ENCODE measurements at places on chromosomes 1 and 21.

GRCh38 chr1:94799206-94799605 is 21.0 kb upstream of the SLC44A3 start:
- no peak for DNase-seq

DNA sequence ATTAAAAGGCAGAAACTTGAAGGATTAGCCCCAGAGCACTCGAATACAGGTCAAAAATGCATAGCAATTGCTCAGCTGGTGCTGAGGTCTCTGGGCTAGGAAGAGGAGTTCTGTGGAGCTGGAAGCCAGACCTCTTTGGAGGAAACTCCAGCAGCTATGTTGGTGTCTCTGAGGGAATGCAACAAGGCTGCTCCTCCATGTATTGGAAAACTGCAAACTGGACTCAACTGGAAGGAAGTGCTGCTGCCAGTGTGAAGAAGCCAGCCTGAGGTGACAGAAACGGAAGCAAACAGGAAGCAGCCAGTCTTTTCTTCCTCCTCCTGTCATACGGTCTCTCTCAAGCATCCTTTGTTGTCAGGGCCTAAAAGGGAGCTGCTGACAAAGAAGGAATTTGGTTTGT is 233.4 kb upstream of the FGGY start:
- DNase-seq: peak; percentile 52

GRCh38 chr1:24226749-24227148 is 39.7 kb upstream of the IFNLR1 start:
- no peak for DNase-seq

GRCh38 chr1:89041119-89041641 is 18.5 kb upstream of the GBP3 start:
- DNase-seq: peak; percentile 23

DNA sequence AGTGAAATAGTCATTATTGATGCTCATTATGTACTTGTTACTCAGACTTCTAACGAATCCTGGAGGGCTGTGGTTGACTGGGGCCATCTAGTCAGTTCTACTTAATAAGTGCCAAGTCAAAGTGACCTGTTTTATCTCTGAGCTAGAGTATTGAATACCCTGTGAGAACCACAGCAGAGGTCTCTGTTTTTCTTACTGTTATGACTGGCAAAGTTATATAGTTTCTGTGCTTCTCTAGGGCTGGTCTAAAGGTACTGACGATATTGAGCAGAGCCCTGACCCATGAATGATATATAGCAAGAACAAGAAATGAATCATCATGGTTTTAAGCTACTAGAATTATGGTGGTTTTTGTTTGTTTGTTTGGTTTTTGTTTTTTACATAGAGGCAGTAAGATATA is 555.8 kb downstream of the PLA2G4A start:
- DNase-seq: no peak

- no peak for DNase-seq
These were observed 135.7 kb upstream of the RUNX3 start for GRCh38 chr1:25065795-25066238.

DNA sequence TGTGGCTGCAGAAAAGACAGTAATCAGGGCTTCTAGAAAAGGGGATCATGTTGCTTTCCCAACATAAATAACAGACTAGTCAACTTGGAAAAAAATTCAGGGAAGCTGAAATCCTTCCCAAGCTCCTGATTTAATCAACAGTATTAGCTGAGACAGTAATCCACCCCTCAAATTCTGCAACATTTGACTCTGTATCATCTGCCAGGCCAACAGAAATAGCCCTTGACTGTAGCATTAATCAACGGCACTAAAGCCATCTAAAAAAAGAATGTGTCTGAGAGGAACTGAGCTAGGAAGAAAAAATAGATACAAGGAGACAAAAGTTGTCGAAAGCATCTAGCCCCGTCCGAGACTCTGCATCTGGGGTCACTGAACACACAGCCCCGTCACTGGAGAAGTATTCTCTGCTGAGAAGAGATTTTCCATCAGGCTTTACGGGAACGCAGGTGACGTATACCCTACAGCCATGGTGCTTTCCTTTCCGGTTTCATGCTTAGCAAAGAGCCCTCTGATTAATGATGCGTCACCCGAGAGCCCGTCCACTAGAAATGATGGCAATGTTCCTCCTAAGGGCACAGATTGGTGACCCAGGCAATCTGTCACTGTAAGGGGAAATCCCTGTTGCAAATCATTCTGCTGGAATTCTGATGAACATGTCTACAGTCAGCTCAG is 42.1 kb upstream of the TP53BP2 start:
- peak; percentile 98 for DNase-seq

- no peak for DNase-seq
These were observed 597.1 kb upstream of the USP24 start for GRCh38 chr1:55812281-55812680.

DNA sequence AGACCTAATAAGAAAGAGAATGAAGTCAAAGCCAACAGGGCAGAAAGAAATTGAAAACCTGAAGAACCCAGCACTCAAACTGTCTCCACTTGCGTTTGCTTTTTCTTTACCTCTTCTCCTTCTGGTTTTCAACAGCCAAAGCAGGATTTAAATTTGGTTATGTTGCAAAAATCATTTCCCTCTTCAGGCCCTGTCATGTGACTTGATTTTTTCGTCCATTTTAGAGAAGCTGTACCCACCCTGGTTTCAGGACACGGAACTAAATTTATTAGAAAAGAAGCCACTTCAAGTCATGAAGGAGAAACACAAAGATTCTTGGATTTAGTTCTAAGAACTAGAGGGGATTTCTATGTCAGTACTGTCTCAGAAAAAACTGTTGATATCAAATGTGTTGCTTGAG is 1.0 kb upstream of the SYNJ1 start:
- DNase-seq: no peak

DNA sequence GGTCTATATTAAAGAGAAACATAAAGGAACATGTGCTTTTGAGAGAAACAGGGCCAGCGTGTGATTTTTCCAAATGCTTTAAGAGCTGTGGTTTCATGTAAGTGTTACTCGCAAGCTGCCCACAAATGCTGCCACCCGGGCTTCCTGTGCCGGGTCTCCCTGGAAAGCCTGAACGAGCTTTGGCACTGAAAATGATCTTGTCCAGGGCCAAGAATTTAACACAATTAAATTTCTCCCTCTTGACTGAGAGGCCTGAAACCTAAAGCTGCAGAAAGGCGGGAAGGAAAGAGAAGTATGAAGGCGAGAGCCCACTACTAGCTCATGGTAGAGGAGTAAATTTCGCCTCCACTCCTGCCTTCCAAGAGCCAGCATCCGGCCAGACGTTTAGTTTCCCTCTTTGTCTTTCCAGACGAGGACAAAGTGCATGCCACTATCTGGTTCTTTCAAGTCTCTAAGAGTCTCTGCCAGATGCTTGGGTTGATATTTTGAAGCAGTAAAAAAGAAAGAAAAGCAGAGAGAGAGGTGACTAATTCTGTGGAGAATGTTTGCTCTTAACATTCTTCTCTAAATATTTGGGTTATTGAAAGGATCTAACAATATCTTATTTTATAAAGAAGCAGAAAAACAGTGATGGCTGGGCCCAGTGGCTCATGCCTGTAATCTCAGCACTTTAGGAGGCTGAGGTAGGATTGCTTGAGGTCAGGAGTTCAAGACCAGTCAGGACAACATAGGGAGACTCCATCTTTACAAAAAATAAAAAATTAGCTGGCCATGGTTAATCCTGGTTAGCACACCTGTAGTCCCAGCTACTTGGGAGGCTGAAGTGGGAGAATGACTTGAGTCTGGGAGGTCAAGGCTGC is 100.0 kb upstream of the HNRNPU start:
- DNase-seq: peak; percentile 52

DNA sequence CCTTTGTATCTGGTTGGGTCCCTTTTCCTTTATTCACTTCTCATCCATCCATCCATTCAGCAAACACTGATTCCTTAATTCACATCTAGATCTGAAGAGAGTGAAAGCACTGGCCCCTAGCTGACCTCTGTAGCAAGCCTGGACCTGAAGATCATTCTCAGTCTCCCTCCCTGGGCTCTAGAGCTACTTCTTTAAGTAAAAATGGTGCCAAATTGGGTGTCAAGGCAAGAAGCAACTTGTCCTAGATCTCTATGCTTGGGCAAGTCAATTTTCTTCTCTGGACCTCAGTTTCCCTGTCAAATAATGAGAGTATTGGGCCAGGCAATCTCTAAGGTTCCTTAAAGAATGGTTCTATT is 36.1 kb downstream of the PLXNA2 start:
- DNase-seq: no peak

DNA sequence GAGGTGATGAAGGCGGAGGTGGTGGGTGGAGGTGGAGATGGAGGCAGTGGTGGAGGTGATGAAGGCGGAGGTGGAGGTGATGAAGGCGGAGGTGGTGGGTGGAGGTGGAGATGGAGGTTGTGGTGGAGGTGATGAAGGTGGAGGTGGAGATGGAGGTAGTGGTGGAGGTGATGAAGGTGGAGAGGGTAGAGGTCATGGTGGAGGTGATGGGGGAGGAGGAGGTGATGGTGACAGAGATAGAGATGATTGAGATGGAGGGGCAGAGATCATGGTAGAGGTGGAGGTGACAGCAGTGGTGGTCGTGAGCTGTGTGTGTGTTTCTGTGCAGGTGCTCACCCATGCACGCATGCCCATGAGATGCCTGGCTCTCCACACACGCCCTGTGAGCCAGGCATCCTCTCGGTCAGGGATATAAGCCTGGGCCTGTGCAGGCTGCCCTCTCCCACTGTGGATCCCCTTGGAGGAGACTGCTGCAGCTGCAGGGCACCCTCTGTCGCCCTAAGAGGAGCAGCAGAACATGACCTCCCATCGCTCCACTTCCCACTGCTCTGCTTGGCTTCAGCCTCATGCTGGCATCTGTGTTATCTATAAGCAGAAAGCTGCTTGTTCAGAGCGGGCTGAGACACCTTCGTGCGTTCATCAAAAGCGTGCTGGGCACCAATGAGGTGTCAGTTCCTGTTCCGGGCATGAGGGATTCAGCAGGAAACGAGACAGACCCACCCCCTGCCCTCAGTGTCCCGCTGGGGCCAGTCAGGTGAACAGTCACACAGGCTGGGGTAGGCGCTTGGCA is 20.5 kb upstream of the NPHP4 start:
- no peak for DNase-seq

GRCh38 chr1:19087737-19088594 is 122.1 kb downstream of the UBR4 start:
- no peak for DNase-seq

GRCh38 chr1:167107456-167107855 is 13.6 kb downstream of the STYXL2 start:
- DNase-seq: no peak

DNA sequence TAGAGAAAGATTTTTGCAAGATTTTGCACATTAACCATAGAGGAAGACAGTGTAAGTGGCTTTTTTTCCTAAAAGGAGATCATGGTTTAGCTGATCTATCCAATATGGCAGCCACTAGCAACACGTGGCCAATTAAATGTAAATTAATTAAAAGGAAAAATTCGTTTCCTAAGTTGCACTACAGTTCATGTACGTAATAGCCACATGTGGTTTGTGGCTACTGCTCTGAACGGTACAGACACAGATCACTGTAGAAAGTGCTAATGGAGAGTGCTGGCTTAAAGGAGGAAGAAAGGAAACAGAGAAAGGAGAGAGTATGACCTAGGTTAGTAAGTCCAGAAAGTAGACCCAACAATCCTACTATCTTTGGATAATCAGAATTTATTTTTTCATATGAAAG is 170.8 kb downstream of the SIPA1L2 start:
- no peak for DNase-seq

DNA sequence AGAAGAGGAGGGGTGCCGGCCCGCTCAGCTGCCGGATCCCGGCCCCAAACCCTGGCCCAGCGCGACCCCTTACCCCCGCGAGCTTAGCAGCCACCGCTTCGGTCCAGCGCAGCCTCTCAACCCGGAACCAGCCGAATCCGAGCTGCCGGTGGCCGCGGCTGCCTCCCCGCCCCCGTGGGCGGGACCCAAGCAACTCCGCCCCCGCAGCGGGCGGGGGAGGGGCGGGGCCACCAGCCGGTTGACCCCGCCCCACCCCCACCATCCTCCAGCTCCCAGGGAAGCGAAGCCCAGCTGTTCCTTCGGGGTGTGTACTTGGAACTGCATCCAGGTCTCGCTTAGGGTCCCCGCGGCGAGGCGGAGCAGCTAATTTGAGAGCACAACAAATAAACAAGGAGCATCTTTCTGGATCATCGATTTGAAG is at the start of gene TRIM62:
Gene TRIM62 (minus strand): TSS at position 123 of the 421 bp plus-strand sequence. CDS start 611 bp downstream, outside the sequence.
- peak; percentile 85 for DNase-seq

DNA sequence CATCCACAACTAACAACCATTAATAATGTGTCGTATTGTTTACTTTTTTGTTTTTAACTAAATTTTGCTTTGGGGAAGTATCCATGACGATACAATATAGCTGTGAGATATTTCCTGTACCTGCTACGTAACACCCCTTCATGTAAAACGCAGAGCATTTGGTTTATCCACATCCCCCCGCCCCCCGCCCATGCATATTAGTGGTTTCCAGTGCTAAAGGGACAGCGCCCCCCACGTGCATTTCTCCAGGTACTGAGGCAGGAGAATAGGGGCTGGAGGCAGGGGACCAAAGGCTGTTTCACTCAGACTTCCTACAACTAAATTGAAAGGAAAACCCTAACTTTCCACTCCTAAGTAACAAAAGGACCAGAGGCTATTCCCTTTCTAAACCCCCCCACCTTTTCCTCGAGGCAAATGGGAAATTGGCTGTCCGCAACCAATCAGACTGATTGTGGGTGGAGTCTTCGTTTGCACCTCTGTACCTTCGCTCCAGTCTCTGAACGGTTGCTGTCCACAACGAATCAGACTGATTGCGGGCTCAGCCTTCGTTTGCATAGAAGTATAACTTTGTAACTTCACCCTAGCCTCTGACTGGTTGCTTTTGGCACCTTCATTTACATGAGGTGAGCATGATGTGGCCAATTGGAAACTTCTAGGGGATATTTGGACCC is 12.2 kb upstream of the RIPK4 start:
- no peak for DNase-seq

- DNase-seq: no peak
These were observed 440.5 kb downstream of the SMYD3 start for GRCh38 chr1:246066573-246066972.
